Renal cortex interstitium (tissue), 15 donors: ENCODE measurements at places on chromosomes 1 and 21. TPM values are rescaled to one million over a fixed set of nuclear protein-coding genes. Genes with fewer than 3 reads are reported as not detected.

DNA sequence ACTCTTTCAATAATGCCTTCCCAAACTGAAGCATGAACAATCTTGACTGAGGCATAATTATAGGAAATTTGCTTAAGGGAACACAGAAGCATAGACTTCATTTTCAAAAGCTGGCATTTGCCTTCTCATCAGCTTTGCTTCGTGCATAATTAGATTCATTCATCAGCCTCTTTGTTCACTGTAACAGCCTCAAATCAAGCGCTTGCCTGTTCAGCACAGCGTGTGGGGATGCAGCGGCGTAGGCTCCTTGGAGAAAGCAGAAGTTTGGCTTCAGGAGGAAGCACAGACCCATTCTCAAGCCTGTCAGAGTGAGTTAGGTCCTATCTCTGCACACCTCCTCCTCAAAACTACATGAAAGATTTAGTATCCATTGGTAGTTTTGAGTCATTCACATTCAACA lies 246.4 kb upstream of the MAP1LC3C start:
- no peak for DNase-seq

DNA sequence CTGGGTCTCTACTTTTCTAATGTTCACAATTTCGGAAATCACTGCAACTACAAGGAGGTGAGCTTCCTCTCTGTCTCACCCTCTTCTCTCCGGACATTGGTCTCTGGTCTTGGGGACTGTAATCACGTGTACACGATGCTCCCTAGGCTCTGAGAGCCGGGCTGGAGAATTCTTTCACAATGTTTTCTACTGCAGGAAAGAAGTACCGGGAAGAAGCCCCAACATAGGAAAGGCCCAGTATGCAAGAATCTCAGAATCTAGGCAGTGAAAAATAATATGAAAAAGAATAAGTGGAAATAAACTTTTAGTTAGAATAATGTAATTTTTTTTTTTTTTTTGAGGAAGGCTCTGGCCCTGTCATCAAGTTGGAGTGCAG lies 13.5 kb upstream of the HJV start:
- DNase-seq, result no peak

GRCh38 chr1:53128401-53128800 lies 14.0 kb downstream of the SLC1A7 start:
- no peak for DNase-seq

GRCh38 chr1:231899713-231900435 lies 273.3 kb downstream of the DISC1 start:
- DNase-seq, result no peak

The KIF26B gene
- polyA plus RNA-seq, result 33.4 TPM

DNA sequence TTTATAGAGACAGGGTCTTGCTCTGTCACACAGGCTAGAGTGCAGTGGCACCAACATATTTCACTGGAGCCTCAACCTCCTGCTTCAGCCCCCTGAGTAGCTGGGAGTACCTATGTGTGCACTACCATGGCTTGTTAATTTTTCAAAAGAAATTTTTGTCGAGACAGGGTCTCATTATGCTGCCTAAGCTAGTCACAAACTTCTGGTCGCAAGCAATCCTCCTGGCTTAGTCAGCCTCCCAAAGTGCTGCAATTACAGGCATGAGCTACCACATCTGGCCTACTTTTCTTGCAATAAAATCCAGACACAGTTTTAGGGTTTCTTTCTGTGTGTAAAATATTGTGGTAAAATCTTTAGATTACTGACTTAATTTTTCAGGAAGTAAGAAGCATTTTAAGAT lies 27.9 kb upstream of the NTPCR start:
- DNase-seq, result no peak

The LRRIQ3 gene
- polyA plus RNA-seq, result 5.4 TPM

- no peak for DNase-seq
Observed at GRCh38 chr1:230565141-230565540, 77.1 kb upstream of the COG2 start.

The ZNF670 gene
- polyA plus RNA-seq, result 8.3 TPM

DNA sequence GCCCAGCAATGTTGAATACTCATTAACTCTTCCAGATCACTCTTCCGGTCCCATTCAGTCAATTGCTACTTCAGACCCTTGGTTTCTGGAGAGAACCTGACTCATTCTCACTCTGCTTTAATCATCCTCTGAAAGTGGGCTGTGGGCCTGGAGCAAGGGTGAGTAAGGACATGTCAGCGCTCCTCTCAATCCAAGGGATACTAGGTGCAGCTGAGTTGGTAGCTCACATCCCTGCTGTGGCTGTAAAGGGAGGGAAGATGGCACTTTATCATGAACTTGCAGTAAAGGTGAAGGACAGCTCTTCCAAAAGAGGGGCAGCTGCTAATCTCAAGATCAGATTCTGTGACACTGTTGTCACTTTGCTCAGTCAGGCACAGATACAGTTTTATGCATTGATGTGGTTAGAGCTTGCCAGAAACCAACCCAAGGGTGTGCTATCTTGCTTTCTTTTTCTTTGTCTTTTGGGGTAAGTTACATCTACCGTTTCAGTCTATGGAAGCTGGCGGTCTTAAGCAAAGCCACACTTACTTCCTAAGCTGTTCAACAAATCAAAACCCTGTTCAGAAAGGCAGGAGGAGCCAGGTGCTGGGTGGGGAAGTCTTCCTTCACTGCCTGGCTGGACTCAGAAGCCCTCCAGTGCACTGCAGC lies 26.5 kb upstream of the NTPCR start:
- no peak for DNase-seq

GRCh38 chr1:8422510-8423268 lies 104.8 kb downstream of the SLC45A1 start:
- DNase-seq, result no peak

The GRIK3 gene
- 2.8 TPM for polyA plus RNA-seq

GRCh38 chr1:201461645-201462441 lies 7.1 kb downstream of the PHLDA3 start:
- no peak for DNase-seq

DNA sequence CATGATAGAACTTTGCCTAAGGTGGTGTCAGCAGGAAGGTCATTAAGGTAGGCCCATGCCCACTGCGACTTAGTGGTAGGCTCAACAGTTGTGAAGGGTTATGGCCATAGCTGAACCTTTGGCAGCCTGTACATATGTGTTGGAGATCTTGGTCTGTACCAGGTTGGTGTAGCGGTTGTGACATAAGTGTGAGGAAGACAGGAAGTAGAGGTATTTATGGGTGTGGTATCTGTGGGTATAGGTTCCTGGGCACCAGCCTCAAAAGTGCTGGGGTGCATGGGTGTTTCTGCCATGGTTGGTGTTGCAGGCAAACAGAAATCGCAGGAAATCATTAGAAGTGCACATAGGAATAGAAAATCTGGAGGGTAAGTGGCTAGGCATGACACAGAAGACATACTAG lies 18.6 kb upstream of the LRIF1 start:
- DNase-seq, result no peak

- DNase-seq, result no peak
Observed at GRCh38 chr1:78468521-78468920, 22.3 kb upstream of the PTGFR start.

- DNase-seq, result no peak
Observed at GRCh38 chr1:229474509-229474908, 33.6 kb downstream of the NUP133 start.

- DNase-seq, result no peak
Observed at GRCh38 chr1:240136402-240136801, 44.7 kb downstream of the FMN2 start.

- no peak for DNase-seq
Observed at GRCh38 chr1:224499204-224499603, 64.6 kb upstream of the WDR26 start.

DNA sequence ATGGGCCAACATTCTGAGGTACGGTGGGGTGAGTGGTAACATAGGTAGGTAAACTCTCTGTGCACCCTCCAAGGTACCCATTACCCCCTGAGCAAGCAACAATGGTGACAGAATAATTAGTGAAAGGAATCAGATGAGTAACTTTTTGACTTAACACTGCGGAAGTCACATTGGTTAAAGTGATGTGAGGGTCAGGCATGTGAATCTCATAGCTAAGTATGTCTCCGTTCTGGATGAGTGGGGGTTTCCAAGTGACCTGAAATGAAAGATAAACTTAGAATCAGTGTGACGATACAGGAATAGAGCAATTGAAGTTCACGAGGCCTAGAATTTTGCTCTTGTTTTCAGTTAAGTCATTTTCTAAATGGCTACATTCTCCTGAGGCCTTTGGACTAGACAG lies 311.7 kb downstream of the KCTD3 start:
- DNase-seq, result no peak

GRCh38 chr1:3417082-3417739 lies 37.3 kb upstream of the ARHGEF16 start:
- no peak for DNase-seq

DNA sequence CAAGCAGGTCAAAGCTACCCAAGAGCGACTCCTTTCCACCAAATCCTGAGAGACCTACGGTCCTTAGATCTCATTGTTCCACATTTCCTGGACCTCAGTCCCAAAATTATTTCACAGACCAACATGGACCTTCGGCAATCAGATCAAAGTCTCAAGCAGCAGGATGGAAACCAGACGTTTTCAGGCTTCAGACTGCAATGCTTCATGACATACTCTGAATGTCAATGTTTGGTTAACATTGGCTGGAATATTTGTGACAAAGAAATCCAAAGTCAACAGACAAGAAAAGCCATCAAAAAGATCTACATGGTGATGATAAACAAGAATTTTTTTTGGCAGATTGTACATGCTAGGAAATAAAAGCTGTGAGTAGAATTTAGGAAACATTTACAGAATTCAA lies 1057.3 kb downstream of the ADGRL2 start:
- no peak for DNase-seq

The CFHR3 gene
- 0.18 TPM for polyA plus RNA-seq

DNA sequence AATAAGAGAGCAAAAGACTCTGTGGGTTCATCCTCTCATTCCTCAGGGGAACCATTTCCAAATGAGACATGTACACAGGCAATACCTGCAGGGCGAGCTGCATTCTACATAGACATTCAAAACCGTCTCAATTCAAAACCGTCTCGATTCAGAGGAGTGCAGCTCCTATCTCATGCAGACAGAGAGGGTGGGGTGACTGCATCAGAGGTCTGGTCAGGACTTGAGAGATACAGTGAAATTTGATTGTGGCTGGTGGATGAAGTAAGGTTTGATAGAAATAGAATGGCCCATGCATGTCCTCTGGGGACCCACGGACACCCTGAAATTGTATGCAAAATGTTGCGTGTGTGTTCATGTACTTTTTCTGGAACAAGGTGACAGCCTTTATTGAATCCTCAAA lies 27.3 kb downstream of the TEX35 start:
- no peak for DNase-seq

DNA sequence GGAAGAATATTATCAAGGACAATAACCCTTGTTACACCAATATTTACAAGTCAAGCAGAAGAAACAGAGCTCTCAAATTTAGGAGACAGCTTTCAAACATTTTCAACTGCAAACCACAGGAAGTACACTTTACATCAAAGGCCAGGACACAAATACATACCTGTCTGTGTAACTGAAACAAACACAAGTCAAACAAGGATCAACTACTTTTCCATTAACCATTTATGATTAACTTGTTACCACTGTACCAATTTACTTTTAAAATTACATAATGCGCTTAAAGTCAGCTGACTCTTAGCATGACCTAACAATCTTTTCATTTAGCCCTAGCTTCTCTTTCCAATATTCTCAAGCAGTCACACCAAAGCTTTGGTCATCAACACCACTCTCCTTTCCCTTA lies 43.5 kb downstream of the TRIM33 start:
- DNase-seq, result no peak

The ACOT7 gene
- 24.7 TPM for polyA plus RNA-seq

- no peak for DNase-seq
Observed at GRCh38 chr1:87650306-87650705, 321.6 kb downstream of the LMO4 start.

DNA sequence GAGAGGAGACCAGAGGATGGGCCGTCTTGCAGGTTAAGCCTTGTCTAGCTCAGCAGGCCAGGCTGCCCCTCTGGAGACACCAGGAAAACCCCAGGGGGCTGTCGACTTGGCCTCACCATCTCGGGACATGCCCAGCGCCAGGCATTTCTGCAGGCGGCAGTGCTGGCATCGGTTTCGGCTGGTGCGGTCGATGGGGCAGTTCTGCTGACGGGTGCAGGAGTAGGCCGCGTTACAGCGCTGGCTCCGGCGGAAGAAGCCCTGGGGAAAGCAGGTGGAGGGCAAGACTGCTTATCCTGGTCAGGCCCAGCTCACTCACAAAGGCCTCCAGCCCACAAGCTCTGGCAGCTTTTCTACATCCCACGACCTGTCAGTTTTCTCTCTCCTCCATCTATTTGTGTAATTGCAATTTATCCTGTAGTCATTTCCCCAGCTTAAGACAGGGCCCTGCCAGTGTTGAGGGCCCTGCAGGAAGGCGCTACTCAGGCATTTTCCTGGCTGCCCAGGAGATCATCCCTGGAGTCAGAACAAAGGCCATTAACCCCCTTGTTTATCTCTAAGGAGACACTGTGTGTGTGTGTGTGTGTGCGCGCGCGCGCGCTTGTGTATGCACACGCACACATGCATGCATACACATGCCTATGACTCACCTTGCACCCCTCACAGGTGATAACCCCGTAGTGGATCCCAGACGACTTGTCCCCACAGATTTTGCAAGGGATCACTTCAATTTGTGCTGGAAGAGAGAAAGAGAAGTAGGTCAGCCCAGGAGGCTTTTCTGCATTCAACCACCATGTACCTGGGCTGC lies 11.5 kb upstream of the LINGO4 start:
- no peak for DNase-seq

DNA sequence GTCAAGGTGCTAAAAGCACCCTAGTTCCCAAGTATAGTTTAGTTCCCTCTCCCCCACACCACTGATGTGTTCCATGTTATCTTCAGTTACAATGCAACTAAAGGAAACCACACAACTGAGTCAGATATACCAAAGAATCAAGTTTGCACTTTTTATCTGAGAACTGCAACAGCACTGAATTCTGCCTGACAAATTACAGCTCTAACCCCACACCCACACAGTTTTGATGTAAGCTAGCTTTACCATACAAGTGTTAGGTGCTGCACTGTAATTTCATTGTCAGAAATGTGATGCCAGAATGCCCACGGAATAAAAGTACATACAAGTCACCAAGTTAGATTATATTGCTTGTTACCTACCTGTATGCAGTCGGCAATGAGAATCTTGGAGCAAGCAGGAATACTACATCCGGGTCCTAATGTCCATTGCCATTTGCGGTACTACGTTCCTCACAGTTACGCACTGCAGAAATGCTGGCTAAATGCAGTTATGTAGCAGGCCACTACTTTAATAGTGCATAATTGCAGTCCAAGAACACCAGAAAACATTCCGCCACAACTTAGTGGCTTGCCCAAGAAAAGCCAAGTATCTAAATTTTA lies 12.1 kb downstream of the SFPQ start:
- no peak for DNase-seq

GRCh38 chr1:198253668-198254067 lies 96.9 kb downstream of the NEK7 start:
- DNase-seq, result no peak

- DNase-seq, result no peak
Observed at GRCh38 chr1:199290186-199290585, 651.3 kb downstream of the PTPRC start.

DNA sequence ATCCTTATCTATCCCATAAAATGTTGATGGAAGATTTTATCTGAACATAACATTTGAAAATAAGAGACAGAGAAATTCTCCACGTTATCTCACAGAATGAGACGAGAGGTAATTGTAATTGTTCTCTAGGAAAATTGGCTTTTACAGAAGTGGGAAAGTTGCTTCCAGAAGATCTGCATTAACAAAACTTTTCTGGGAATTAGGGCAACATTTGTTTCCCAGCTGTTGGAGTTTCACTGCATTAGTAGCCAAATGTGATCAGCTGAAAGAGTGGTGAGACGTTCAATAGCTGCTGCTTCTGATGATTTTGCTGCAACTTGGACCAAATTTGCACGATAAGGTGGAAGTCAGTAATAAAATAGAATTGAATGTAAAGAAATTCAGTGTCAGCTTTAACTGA lies 7.6 kb downstream of the CHODL start:
- no peak for DNase-seq
